T47D (cell line): ENCODE measurements at places on chromosomes 11 and 22.

DNA sequence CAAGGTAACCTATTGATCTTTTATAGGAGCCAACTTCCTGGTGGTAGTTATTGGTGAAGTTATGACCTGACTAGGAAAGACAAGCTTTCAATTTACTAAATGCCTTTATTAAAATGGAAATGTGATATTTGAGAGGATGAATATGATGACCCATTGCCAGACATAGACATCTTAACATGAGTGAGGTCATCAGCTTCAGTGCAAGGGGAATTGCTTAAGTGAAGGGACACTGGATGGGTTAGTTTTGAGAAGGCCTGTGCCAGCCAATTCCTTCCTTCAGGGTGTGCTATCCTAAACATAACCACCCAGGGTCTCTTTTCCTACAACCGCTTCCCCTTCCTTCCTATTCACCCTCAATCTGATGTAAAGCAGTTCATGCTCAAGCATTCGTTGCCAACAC lies 21.5 kb downstream of the NAV2 start:
- no peak for DNase-seq

DNA sequence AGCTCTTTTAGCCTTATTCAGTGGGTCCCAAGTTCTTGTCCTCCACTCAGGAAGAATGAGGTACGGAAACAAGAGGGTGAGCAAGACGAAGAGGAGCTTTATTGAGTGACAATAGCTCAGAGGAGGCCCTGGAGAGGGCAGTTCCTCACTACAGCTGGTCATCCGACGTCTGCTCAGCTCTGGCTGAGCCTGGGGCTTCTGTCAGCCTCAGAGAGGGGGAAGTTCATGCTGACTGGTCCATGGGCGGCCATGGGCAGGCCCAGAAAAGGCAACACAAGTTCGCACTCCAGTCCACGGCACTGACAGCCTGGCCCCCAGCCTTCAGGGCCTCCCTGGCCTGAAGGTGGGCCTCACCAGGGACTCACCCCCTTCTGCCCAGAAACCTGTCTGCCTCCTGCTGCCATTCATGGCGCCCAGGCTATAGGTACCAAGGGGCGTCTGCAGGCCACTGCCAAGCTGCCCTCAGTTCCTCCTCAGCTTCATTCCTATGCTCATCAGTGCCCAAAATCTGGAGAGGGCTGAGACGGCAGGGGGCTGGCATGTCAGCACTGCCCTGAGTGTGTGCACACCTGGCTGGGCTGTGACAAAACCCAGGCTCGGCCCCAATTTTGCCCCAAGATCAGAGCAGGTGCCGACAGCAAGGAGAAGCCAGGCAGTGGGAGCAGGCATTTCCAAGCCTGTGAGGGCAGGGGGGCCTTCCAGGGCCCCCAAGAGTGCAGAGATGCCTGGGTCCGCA lies 21.7 kb upstream of the KIAA0930 start:
- no peak for DNase-seq

- DNase-seq, result no peak
Observed at GRCh38 chr22:29301716-29302401, 4.6 kb upstream of the GAS2L1 start.

DNA sequence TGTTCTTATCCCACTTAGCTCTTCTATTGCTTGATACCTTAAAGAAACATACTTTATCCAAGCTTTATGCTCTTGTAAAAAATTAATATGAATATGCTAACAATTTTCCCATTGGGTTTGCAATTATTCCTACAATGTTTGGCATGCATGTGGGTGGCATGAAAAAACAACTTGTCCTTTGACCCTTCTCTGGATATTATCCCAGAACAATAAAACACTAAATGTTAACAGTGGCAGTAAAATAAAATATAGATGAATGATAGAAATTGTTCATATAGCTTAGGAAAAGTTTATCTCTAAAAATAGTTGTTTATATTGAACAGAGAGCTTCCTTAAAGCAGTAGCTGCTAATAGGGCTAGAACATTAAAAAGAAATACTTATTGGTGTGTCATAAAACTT lies 860.5 kb upstream of the LRRC4C start:
- no peak for DNase-seq

- no peak for DNase-seq
Observed at GRCh38 chr11:73252577-73253191, 19.5 kb upstream of the P2RY6 start.
